ENCODE measurements at places on chromosomes 6 and 20.

DNA sequence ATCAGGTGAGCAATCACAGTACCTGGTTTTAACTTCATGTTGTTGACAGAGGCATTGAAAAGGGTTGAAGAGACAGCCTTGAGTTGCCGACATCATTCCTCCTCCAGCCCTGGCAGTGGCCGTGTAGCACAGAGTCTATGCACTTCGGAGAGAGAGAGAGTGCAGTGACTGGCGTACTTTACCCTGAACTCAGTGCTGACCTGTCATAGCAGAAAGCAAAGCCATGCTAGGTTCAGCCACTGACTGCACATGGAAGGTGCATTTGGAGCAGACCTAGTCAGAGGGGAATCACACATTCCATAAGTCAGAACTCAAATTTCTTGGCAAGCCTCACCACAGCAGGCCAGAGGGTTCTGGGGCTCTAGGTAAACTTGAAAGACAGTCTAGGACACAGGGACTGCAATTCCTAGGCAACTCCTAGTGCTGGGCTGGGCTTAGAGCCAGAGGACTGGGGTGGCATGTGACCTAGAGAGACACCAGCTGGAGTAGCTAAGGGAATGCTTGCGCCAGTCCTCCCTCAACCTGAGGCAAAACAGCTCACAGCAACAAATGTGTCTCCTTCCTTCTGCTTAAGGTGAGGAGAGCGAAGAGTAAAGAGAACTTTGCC, 69.1 kb downstream of the ELOVL4 start:
- no peak for DNase-seq

GRCh38 chr20:47711046-47711752, 74.1 kb downstream of the SULF2 start:
- DNase-seq, result no peak

DNA sequence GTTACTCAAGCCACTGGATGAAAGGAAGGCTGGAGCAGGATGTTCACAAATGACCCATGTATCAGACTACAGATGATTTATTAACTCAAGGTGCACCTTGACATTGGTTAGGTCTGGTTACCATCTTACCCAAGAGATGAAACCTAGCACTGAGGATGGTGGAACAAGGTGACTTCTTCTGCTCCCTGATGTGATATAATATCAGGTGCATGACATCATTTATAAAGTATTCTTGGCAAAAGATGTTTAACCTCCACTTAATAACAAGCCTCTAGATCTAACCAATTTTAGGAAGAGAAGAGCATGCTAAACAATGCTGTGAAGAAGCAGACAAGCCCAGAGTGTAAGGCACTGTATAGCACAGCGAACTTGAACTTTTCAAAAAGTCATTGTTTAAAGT, 100.9 kb downstream of the FYN start:
- DNase-seq, result no peak

DNA sequence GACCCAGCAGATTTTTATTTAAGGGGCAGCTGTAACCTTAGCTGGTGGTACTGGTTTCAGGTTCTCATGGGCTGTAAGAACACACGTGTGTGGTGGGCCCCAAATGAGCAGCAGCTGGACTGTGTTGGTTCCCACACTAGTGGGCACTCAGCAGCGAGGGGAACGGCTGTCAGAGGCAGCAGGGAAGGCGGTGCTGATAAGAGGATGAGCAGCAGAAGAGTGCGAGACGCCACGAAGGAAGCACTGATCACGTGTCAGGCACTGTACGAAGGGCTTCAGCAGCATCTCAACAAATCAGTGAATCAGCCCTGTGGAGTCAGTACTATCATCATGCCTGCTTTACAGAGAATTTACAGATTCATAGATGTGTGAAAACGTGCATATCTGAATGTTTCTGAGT, 41.0 kb upstream of the EMILIN3 start:
- no peak for DNase-seq

GRCh38 chr6:121064345-121064744, 269.9 kb downstream of the TBC1D32 start:
- DNase-seq, result no peak

- no peak for DNase-seq
Measured at GRCh38 chr6:15132854-15133670, 112.8 kb upstream of the JARID2 start.

- no peak for DNase-seq
Measured at GRCh38 chr20:58046311-58046710, 182.1 kb downstream of the ANKRD60 start.

DNA sequence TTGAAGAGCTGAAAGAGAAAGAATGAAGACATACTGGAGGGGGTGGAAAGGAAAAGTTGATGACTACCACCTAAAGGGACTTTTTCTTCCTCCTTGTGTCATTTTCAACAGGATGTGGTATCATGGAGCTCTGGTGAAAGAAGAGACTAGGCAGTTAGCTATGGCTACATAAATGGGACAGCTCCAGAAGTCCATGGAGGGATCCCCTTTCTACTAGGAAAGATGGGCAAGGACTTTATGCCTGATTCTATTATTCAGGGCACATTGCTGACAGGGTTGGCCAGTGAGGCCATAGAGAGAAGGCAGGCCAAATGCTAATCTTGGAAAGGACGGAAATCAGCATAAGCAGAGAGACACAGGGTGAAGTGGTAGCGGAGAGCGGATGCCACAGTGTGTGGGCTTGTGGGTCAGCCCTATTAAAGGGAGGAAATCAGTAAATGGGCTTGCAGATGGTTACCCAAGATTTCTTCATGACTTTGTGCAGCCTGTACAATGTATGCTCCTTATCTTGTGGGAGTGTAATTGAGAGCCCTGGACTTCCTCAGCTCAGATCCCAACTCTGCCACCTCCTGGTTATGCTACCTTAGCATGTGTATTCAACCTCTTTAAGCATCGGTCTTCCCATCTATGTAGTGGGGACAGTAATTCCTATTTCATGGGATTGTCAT, 77.4 kb upstream of the TMEM170B start:
- DNase-seq, result no peak

- no peak for DNase-seq
Measured at GRCh38 chr6:149316108-149316727, 1.3 kb upstream of the TAB2 start.

DNA sequence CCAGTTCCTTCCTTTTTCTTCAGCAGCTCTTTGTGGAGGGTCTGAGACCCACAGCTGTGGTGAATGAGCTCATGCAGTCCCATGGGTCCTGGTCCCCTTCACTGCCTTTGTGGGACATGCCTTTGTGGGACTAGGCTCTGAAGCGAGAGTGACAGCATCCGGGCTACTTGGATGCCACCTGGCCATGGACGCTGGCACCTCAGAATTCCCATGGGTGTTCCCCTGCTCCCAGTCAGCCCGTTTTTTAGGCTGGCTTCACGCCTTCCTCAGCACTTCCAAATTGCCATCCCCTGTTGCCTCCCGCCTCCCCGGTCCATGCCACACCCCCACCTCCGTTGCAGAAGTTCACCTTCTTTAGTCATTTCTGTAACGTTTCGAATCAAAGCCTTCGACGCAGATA, 45.1 kb downstream of the RAMACL start:
- DNase-seq, result no peak

DNA sequence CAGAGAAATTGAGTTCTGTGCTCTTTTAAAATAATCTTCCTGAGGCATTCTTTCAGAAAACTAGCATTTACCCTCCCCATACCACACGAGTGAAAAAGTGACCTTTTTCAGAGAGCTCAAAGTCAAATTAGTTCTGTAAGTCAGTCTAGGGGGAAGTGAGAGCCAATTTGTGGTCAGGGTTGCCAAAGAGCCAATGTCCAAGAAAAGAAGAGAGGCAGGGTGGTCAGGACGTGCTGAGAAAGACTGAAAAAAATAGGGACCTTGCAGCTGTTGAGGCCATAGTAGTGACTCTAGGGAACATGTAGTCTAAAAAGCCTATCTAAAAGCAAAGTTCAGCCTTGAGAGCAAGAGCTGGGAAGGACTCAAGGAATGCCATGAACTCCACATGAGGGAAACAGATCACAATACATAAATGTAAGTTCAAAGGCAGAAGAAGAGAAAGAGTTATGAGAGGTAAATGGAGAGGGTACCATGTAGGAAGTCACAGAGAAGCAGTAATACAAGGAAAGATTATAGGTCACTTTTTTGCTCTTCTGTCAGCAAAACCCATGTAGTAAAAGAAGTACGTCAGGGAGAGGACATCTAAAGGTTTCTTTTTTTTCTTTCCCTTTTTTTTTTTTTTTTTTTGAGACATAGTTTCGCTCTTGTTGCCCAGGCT, 565.1 kb upstream of the FLRT3 start:
- DNase-seq, result no peak

- DNase-seq, result no peak
Measured at GRCh38 chr6:108002365-108003221, 44.6 kb upstream of the SEC63 start.

DNA sequence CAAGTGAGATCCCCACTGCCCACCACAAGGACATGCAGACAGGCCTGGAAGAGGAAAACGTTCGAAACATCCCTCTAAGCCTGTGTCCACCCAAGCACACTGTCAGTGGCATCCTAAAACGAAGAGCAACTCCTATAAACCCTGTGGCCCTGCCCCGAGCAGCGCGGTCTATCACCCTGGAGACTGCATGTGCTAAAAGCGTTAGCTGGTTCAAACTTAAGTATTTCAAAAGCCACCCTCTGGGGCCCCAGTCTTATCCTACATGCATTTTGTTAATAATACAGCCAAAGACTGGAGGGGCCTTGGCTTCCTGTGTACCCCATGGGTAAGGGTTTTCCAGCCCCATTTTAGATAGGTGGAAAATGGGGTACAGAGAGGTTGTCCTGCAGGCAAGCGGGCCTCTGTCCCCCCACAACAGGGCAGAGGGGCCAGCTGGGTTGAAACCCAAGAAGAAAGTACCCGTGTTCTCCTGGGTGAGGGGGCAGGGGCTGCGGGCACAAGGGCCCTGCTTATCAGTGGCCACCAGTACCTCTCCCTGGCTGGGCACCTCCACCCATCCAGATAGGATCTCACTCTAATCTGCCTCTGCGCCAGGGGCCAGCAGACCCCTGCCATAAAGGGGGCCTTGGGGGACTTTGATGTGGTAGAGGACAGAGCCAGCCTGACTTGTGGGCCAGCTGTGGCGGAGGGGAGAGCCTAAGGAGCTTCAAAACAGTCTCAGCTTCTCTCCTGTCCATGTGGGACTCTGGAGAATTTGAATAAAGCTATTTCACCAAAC, 28.3 kb downstream of the PREX1 start:
- no peak for DNase-seq

- no peak for DNase-seq
Measured at GRCh38 chr6:11705069-11705468, 73.5 kb downstream of the ADTRP start.

- no peak for DNase-seq
Measured at GRCh38 chr6:142857233-142857761, 87.7 kb downstream of the HIVEP2 start.

DNA sequence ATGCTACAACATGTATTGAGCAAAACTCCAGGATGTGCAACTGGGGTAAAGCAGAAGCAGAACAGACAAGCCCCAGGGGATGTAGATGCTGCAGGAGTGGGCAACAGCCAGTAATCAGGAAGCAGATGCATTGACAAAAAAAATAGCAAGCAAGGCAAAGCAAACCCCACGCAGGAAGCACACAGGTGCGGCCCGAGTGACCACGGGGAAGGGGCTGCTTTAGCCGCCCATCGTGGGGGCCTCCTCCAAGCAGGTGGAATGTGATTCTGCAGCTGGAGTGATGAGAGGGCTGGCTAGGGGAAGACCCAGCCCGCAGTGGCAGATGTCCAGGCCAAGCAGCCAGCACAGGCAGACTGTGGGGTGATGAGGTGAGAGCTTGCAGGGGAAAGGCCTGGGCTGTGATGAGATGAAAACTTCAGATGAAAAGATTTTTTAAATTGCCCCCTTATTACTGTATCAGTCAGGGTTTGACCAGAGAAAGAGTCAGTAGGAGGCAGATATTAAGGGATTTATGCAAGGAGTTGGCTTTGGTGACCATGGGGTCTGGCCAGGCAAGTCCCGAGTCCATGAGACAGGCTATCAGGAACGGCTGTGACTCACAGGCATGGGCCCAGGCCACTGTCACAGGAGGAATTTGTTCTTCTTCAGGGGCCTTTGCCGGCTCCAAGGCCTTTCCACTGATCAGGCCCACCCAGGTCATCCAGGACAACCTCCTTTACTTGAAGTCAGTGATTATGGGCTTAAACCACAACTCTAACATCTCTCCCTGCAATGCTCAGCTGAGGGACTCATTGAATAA, 207.6 kb downstream of the ANKRD60 start:
- DNase-seq, result no peak

GRCh38 chr6:138659998-138660397, 113.6 kb upstream of the CCDC28A start:
- no peak for DNase-seq

- no peak for DNase-seq
Measured at GRCh38 chr6:106161311-106161874, 75.3 kb downstream of the PRDM1 start.
